Stimulated activated CD8-positive, alpha-beta memory T cell treated with anti-CD3 and anti-CD28 coated beads, Interleukin-12 subunit alpha, Interleukin-12 subunit beta, amount 100 ng/mL, for 1 hour (primary cell): ENCODE measurements at places on chromosomes 6 and 20.

GRCh38 chr6:169079650-169080049 lies 174.0 kb downstream of the THBS2 start:
- no peak for DNase-seq

DNA sequence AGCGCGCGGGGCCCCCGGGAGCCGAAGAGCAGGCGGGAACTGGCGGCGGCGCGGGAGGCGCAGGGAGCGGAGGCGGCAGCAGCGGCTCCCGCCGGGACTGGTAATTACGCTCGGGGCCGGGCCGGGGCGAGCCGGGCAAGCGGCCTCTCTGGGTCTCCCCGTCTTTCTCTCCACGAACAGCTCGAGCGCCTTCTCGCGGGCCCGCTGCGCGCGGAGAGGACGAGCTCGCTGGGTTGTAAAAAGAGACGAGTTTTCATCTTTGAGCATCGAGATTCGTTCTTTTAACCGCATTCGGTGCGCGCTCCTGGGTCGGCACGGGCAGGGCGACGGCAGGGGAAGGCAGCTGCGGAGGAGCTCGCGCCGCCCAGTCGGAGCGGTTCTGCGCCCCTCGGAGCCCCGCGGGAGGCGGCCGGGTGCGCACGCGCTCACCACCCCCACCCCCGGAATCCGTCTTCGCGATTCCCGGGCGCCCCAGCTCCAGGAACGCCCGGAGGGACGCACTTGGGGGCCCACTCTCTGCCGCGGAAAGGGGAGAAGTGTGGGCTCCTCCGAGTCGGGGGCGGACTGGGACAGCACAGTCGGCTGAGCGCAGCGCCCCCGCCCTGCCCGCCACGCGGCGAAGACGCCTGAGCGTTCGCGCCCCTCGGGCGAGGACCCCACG lies 38.0 kb downstream of the YTHDF1 start:
- DNase-seq: no peak

- no peak for DNase-seq
Measured at GRCh38 chr6:169577974-169578373, 123.9 kb downstream of the WDR27 start.

GRCh38 chr20:1684872-1685271 lies 27.3 kb upstream of the SIRPG start:
- DNase-seq: no peak

- DNase-seq: no peak
Measured at GRCh38 chr6:159914565-159914923, 23.8 kb downstream of the MAS1 start.

DNA sequence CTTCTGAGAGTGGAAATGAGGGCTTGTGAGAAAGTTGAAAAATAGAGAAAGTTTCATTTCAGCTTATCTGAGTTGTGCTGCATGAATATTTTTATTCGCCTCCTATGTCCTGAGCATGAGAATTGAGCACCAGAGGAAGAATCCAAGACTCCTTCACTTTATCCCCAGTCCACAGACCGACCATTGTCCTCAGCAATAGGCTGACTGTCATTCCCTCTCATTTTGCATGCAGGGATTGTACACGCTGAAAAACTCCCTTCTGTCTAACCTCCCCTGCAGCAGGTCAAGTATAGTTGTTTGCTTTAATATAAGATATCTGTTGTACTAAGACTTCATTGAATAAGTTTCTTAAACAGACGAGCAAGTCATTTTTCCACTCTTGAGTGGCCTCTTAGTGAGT lies 437.6 kb downstream of the PRKN start:
- DNase-seq: no peak

DNA sequence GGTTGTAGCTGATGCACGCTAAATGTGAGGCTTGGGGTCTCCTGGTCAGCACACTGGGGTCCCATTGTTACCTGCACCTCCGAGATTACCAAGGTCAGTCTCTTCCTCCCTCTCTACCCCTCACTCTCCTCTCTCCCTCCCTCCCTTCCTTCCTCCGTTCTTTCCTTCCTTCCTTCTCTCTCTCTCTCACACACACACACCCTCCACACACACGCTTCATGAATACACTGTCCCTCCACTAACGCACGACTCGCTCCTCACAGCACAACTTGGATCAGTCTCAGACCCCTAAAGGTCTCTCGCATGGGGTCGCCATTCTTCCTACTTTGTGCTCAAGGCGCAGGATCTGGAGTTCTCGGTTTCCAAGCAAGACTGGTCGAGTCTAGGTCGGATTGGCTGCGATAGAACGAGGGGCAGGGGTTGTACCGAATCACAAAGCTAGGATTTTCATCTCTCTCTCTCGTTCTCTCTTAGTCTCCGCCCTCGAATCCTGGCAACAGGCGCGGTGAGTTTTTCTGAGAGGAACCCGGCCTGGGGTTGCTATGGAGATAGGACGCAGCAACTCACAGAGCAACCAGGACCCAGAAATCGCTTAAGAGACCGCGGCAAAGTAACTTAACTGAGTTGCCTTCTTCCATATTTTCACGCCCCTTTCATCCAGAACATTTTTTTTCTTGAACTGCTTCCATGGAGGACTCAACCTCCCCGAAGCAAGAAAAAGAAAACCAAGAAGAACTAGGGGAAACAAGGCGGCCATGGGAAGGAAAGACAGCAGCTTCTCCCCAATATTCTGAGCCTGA lies at the start of gene RSPH4A:
TSS of gene RSPH4A (plus strand) at position 543 of the 800 bp plus-strand sequence. CDS start at position 688, 145 bp downstream.
- peak; percentile 24 for DNase-seq

DNA sequence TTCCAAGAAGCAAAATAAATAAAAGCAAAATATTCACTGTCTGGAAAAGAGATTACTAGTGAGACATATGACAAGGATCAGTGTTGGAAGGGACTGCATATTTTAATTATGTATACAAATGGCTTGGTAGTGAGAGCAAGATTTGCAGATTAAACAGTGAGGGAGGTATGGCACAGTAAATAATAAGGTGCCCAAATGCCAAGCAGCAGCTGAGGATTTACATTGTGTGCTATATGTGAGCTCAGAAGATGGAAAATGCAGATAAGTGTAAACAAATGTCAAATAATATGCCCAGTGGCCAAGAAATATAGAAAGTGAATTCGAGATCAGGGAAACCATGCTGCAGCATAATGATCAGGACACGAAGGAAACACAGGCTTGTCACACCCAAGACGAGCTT lies 173.8 kb upstream of the NRSN1 start:
- no peak for DNase-seq

- DNase-seq: no peak
Measured at GRCh38 chr6:33203443-33204164, 851 bp upstream of the HSD17B8 start.
